Upper lobe of right lung (tissue), 1 donor: ENCODE measurements at places on chromosomes 2 and 18. TPM values are rescaled to one million over a fixed set of nuclear protein-coding genes. Genes with fewer than 3 reads are reported as not detected.

- DNase-seq: no peak
Measured at GRCh38 chr18:28855989-28856388, 679.1 kb upstream of the CDH2 start.

CHRNG gene
- not detected for total RNA-seq

GRCh38 chr18:5772306-5773105, 122.8 kb downstream of the TMEM200C start:
- DNase-seq: no peak

DNA sequence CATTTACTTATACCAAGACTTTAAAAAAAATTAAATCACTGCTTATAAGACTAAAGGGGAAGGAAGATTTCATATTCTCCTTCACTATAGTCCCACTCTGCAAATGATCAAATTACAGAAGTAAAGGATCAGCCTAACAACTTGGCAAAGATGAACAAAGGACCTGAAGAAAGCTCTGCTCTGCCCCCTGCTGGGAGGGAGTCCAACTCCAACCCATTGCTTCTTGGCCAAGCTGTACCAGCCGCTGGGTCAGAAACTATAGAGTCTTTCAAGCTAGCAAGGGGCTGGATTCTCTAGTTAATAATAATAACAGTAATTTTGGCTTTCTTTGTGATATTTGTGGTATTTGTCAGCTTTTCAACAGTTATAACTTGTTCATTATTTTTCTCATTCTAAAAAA, 927.0 kb upstream of the CRIM1 start:
- no peak for DNase-seq

C18orf32 gene
- total RNA-seq: 53.2 TPM

- DNase-seq: no peak
Measured at GRCh38 chr2:96977631-96978195, 8.7 kb downstream of the FAM178B start.

GRCh38 chr2:39516347-39517101, 79.4 kb upstream of the MAP4K3 start:
- DNase-seq: no peak

- no peak for DNase-seq
Measured at GRCh38 chr2:102224824-102225739, 38.3 kb downstream of the IL1RL2 start.

- DNase-seq: no peak
Measured at GRCh38 chr2:197259470-197259999, 51.0 kb downstream of the ANKRD44 start.

GRCh38 chr2:197300139-197300538, 10.4 kb downstream of the ANKRD44 start:
- DNase-seq: no peak

GRCh38 chr2:126642031-126642430, 13.9 kb upstream of the GYPC start:
- no peak for DNase-seq

DNA sequence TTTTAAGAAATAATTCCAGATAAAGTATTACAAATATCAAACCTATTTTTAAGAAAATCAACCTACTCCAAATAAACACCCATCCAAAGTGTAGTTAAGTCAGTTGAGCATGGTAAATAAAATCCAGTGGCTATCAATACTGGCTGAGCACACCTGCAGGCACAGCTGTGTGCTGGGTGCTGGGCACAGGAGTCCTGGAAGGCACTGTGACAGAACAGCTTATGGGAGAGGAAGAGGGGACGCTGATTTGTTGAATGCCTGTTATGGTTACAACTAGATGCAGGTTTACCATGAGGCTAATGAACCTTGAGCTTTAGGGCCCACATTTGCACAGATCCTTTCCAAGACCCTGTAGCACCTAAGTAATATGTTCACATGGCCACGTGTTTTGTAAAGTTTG, 202.7 kb downstream of the MTX2 start:
- no peak for DNase-seq

DNA sequence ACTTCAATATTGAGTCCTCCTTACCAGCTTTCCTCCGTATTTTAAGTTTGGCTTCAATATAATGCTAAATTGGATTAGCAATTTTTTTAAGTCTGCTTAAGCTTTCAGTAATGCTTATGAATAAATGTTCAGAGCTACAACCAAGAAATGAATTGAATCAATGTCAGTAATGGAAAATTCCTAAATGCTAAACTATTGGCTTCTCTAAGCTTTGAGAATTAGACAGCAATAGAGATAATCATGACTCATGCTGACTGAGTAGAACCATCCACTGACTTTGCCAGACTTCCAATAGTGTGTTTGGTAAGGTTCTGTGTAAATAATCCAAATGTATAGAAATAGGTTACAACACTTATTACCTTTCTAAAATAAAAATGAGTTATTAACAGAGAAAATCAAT, 8.9 kb upstream of the PDE1A start:
- DNase-seq: no peak

SLC4A3 gene
- total RNA-seq: 2.9 TPM

GRCh38 chr2:150404147-150404546, 83.3 kb downstream of the RND3 start:
- no peak for DNase-seq

DNA sequence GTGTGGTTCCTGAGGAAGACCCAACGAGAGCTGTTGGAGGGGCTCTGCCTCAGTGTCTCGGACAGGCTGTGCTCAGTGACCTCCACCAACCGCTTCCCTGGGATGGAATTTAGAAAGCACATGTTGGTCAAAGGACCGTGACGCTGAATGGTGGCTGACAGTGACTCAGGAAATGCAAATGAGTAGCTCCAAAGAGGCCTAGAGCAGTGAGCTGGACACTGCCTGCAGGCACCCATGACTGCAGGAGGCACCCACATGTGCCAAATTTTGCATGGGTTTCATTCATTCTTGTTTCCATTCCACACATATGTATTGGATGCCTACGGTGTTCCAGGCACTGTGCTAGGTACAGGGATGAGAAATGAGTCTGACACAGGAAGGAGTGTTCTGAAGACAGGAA, 46.4 kb downstream of the ACKR3 start:
- no peak for DNase-seq

CTAGE1 gene
- total RNA-seq: not detected

- no peak for DNase-seq
Measured at GRCh38 chr18:65326805-65327204, 424.0 kb upstream of the CDH7 start.

COL4A4 gene
- 36.1 TPM for total RNA-seq

GRCh38 chr2:71100195-71100964, 29.6 kb downstream of the MCEE start:
- peak; percentile 71 for DNase-seq

DNA sequence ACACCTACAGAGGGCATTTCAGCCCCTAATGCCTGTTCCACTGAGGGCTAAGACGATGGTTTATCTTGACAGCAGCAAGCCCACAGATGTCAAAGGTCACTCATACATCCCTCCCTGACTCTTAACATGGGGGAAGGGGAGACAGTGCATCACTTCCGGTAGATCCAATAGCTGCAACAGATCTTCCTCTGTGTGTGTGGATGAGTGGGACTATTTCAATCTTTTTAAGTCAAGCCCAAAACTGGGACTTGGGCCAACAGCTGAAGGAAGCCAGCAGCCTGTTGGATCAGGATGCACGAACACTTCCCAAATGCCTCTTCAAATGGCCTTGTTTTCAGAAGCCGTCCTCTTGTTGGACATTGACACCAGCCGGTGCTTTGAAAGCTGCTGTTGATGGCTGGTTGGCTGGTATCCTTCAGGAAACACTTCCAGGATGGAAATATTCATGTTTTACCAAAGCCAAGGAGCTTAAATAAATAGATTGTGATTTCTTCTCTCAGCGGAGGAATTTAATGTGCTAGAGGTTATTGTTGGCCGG, 59.2 kb downstream of the IL1R2 start:
- DNase-seq: peak; percentile 73

DNA sequence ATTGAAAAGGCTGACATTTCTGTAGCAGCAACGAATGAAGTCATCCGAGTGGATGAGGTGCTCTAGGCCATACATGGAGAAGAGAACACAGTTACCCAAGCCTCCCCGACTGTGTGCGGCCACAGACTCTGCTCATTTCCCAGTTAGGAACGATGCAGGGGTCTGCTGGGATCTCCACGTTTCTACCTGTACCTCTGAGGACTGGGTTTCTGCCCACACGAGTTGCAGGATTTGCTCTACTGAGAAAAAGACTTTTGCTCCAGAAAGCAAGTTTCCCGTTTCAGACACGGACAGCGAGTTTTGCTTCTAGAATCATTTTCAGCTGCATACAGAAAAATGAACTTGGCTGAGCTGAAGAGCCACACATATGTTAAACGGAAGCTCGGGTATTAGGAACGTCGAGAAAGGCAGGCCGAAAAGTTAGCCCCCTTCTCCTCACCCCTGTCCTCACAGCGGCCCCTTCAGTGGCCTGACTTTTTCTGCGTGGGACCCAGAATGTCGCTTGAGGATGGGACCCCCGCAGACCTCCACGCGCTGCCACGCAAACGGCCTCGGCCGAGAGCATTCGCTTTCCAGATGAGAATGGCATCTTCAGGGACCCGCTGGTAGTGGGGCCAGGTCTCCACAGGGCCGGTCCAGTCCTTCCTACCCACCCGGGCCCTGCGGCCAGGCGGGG, 582 bp upstream of the RAB31 start:
- DNase-seq: no peak

GRCh38 chr2:95388091-95388692, 14.3 kb upstream of the FAHD2A start:
- peak; percentile 44 for DNase-seq

DNA sequence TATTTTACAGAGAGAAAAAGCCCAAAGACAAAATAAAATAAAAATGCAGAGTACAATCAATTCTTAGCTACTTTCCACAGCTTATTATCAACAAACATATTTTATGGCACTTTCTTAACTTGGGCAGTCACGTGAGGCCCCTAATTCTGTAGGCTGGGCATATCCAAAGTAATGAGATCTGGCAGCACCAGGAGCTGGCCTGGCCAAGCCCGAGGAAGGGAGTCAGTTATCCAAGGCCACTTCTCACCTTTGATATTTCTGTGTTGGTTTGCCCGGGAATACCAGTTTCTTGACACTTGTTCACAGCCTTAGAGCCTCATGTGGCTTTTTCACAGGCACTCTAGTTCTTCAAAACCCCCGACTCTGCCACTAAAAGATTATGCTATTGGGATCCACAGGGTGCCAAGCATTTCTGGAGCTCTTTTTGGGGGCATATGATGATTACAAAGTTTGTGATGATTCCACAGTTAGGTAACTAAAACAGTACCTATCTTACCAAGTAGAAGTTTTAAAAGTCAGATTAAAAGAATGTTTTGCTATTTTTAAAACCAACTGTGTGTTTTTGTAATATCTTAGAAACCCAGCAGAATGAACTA, 90.4 kb downstream of the MEP1B start:
- no peak for DNase-seq

GRCh38 chr2:99338029-99338585, 918 bp downstream of the EIF5B start:
- no peak for DNase-seq

IL36G gene
- total RNA-seq: not detected

DNA sequence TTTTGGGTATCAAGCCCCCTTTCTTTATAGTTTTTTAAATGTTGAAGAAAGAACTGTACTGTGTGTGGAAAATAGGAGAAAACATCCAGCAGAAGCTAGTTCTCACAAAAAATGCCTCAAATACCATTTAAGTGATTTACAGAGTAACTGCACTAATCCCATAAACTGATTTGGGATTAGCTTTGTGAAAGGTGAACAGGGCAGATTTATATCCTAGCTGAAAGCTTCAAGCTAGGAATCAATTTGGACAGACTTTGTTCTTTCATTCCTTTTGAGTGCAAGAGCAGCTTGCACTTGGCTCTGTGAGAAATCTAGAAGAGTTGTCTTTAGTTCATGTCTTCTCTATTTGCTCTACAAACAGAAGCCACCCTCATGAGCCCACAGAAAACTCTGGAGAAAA, 183.9 kb upstream of the VRK2 start:
- DNase-seq: no peak

DNA sequence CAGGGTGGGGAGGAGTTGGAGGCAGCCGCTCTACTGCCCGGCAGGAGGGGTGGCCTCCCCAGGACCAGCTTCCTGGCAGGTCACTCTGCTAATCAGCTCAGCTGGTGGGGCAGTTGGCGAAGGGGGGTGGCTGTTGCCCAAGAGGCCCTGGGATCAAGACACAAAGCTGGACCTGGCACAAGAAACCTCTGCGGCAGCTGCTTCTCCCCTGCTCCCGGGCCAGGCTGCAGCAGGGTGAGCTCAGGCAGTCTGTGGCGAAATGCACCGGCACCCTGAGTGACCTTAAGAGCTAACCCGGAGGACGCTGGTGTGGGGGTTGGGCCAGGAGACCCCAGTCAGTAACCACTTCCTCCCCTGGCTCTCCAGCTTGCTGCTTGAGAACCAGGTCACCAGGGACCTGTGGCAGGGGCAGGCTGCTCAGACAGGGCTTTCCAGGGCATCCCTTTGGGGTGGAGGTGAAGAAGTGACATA, 31.1 kb downstream of the TOGARAM2 start:
- no peak for DNase-seq

DNA sequence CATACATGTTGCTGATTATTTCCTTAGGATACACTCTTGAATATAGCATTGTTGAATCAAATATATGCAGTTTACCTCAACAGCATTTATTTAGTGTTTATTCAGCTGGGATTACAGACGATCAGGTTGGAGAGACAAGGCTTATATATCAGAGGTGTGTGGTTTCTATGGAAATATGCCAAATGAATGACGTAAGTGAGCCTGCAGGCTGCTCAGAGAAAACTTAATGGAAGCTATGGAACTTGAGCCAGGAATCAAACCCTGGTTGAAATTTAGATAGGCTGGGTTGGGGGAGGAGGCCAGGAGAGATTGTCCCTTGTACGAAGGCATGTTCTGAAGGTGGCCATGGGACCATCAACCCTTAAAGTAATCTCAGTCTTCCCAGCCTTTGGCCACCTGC, 79.5 kb downstream of the INPP4A start:
- DNase-seq: no peak

DNA sequence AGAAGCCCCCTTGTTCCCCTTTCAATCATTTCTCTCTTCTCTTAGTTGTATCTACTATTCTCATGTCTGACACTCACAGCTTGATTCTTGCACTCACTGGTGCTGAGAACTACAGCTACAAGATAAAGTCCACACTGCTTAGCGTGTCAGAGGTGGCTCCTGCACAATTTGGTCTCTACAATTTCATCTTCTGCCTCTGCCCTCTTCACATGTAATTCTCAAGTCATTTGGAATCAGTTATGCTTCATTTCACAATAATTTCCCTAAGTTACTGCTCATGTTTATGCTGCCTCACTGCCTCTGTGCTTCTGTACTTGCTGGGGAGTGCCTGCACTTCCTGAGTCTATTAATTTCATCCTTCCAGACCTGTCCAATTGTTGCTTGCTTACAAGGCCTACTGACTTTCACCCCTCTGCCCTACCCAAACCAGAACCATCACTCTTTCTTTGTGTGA, 11.6 kb upstream of the NAB1 start:
- no peak for DNase-seq

DNA sequence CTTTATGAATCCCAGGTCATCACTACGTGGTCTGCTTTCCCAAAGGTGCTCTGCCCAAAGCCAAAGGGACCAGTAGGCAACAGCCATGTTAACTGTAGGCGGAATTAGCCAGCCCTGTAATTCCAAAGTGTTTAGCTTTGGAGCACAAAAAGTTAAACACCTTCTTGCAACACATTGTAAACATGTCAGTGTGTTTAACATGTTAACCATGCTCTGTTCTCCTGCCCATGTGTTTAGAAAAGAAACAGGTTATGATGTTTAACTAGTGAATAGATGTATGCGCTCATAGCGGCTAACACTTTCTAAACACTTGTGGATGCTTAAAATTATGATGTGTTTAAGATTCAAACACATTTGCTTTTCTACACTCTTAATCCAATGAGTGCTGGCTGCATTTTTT, 292.4 kb downstream of the SRBD1 start:
- no peak for DNase-seq

- no peak for DNase-seq
Measured at GRCh38 chr2:177031438-177032180, 181.0 kb upstream of the HNRNPA3 start.
